ENCODE measurements at places on chromosomes 3 and 15. TPM values are rescaled to one million over a fixed set of nuclear protein-coding genes. Genes with fewer than 3 reads are reported as not detected.

DNA sequence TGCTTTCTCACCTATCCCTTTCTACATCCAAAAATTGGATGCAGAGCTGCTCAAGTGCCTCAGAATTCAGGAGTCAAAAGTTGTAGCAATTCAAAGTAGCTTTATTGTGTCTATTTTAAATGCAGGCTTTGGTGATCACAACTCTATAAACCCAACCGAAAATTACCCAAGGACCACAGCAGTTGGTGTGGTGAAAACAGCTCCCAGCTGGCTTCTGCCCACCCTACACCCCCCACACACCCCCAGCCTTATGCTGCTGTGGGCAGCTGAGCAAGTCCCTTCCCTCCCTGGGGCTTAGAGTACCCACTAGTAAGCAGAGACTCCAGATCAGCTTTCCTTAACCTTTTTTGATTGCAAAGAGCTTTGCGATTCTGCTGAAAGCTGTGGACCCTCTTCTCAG, 5.8 kb upstream of the HES1 start:
- H3K27me3 ChIP-seq = peaks cover 6% of the 10 kb centered on the region
- peaks cover 57% of the 10 kb centered on the region for H3K4me1 ChIP-seq
- DNase-seq = no peak

DNA sequence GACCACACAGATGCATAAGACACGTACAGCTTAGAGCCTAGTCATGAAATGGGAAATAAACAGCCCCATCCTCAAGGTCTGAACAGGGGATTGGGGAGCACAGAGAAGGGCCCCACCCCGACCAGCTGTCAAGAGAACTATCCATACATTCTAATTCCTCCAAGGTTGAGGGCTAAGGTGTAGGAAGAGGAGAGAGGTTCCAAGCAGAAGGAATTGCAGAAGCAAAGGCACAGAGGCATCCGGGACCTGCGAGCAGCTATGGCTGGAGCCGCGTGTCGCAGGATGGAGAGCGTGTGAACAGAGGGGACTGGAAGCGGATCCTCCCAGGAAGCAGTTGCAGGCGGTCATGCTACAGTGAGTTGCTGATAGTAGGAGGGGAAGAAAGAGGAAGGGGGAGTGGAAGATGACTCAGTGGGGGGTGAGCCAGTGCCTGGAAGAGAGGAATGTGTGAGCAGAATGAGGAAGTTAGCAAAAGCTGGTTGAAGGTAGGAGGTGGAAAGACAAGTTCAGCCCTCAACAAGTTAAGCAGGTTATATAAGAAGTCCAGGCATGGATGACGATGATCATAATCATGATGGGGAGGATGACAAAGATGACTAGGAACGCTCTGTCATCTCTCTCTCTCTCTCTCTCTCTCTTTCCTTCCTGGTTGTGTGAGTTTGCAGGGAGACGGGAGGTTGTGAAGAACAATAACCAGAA, 89.7 kb downstream of the LIPC start:
- H3K4me1 ChIP-seq = peaks cover 44% of the 10 kb centered on the region
- no peak for DNase-seq
- H3K27me3 ChIP-seq = no peaks in the 10 kb centered on the region
- H3K4me3 ChIP-seq = no peak overlapping the region
- no peak overlapping the region for H3K27ac ChIP-seq

GRCh38 chr3:167575000-167575600, 78.6 kb downstream of the WDR49 start:
- H3K27me3 ChIP-seq = no peaks in the 10 kb centered on the region
- no peaks in the 10 kb centered on the region for H3K36me3 ChIP-seq
- H3K27ac ChIP-seq = no peak overlapping the region
- no peak for DNase-seq
- H3K4me3 ChIP-seq = no peak overlapping the region

DNA sequence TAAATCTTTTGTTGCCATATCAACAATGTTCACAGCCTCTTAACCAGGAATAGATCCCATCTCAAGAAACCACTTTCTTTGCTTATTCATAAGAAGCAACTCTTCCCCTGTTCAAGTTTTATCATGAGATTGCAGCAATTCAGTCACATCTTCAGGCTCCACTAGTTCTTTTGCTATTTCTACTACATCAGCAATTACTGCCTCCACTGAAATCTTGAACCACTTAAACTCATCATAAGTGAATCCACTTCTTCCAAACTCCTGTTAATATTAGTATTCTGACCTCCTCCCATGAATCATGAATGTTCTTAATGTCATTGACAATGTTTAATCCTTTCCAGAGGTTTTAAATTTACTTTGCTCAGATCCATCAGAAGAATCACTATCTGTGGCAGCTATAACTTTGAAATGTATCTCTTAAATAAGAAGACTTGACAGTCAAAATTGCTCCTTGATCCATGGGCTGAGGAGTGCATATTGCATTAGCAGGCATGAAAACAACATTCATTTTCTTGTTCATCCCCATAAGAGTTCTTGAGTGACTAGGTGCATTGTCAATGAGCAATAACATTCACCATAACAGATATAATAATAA, 205.9 kb downstream of the DTWD1 start:
- no peaks in the 10 kb centered on the region for H3K27me3 ChIP-seq
- H3K4me3 ChIP-seq = no peak overlapping the region

DNA sequence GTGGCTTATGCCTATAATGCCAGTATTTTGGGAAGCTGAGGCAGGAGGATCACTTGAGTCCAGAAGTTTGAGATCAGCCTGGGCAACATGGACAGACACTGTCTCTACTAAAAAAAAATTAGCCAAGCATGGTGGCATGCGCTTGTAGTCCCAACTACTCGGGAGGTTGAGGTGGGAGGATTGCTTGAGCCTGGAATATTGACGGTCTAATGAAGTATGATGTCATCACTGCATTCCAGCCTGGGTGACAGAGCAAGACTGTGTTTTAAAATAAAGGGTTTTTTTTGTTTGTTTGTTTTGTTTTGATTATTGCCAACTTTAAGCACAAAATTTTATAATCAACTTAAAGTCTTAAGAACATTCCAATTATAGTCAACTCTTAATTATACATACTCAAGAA, 6.8 kb downstream of the PLSCR1 start:
- H3K27ac ChIP-seq = no peak overlapping the region
- peaks cover 25% of the 10 kb centered on the region for H3K4me1 ChIP-seq
- no peaks in the 10 kb centered on the region for H3K27me3 ChIP-seq
- DNase-seq = no peak

GRCh38 chr3:127005864-127006500, 23.1 kb downstream of the PLXNA1 start:
- peak overlapping the region; percentile 41 for H3K4me3 ChIP-seq
- no peaks in the 10 kb centered on the region for H3K36me3 ChIP-seq
- DNase-seq = no peak
- no peaks in the 10 kb centered on the region for H3K27me3 ChIP-seq
- no peaks in the 10 kb centered on the region for H3K4me1 ChIP-seq
- H3K27ac ChIP-seq = no peak overlapping the region

DNA sequence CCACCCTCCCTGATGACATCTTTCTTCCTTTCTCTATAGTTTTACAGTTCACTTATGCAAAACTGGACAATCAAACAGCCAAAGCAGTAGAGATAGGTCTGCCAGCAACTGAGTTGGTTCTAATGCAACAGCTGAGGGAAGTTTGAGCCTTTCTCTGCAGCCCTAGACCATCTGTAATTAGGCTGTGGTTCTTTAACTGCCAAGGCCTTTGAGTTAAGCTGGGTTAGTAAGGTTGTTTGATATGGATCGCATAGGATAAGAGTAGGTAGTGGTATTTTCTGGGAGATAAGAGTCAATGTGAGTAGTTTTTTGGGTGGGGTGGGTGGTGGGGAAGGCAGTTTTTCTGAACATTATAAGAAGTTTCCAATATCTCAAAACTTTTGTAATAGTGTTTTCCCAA, 3.0 kb downstream of the RPL39L start:
- H3K4me1 ChIP-seq = peaks cover 36% of the 10 kb centered on the region
- H3K27me3 ChIP-seq = no peaks in the 10 kb centered on the region
- peaks cover 8% of the 10 kb centered on the region for H3K36me3 ChIP-seq
- H3K27ac ChIP-seq = no peak overlapping the region
- H3K4me3 ChIP-seq = no peak overlapping the region

DNA sequence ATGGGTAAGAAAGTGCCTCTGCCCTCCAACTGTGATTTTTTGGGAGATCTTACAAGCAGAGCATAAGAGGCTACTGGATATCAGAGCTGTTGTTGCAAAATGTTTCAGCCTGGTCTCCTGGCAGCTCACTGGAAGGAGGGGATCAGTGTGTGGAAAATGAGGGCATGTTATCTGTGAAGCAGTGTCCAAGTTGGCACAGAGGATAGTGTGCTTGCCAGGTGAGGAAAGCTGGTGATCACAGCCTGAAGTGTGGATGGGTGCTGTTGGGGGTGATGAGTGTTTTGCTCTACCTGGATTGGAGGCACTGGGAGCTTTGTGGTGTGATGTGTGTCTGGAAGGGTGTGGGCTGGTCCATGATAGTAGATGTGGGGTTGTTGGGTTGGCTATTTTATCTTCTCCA, 69.3 kb downstream of the MCTP2 start:
- H3K36me3 ChIP-seq = peaks cover 38% of the 10 kb centered on the region
- no peak overlapping the region for H3K4me3 ChIP-seq
- H3K27me3 ChIP-seq = no peaks in the 10 kb centered on the region
- H3K4me1 ChIP-seq = peaks cover 77% of the 10 kb centered on the region

DNA sequence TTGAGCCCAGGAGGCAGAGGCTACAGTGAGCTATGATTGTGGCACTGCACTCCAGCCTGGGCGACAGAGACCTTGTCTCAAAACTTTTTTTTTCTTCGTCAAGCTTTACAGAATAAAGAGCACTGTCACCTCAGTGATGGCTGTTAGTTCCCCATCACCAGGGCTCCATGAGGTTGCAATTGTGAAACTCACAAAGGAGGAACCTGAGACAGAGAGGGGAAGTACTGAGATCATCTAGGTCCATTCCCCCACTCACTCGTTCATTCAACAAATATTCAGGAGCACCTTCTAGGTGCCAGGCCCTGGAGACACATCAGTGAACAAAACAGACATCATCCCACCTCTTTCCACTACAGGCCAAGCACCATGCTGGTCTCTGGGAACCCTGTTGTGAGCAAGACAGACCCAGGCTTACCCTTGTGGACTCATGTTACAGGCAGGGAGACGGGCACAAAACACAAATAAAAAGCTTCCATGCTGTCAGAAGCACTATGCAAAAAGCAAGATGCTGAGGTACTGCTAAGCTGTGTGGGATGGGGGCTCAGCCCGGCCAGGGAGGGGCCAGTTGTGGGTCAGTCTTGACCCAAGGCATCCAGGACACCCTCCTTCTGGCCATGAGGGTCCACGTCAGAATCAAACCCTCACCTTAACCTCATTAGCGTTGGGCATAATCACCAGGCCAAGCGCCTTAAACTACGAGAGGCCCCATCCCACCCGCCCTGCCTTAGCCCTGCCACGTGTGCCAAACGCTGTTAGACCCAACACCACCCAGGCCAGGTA, 2.1 kb upstream of the RHO start:
- peak; percentile 73 for DNase-seq
- peaks cover 21% of the 10 kb centered on the region for H3K4me1 ChIP-seq
- H3K36me3 ChIP-seq = no peaks in the 10 kb centered on the region
- peak overlapping the region; percentile 62 for H3K27ac ChIP-seq
- H3K27me3 ChIP-seq = no peaks in the 10 kb centered on the region

DNA sequence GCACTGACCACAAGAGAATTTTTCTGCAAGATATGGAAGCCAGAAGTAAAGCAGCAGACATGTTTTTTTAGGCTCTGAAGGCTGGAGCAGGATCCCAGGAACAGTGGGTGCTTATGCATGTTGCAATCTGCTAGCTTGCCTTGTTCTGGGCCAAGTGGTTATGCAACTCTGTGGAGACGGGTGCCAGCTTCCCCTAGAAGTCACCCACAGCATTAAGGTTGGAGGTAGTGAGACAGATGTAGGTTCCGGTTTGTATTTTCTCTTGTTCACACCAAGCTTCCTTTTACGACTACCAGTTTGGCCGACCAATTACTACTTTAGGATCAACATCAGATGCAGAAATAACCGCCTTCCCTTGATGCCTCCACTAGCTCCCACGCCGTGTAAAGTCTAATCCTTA, 11.1 kb downstream of the DPH3 start:
- peaks cover 1% of the 10 kb centered on the region for H3K36me3 ChIP-seq
- peaks cover 3% of the 10 kb centered on the region for H3K4me1 ChIP-seq
- no peak overlapping the region for H3K27ac ChIP-seq
- H3K27me3 ChIP-seq = no peaks in the 10 kb centered on the region
- no peak overlapping the region for H3K4me3 ChIP-seq

DNA sequence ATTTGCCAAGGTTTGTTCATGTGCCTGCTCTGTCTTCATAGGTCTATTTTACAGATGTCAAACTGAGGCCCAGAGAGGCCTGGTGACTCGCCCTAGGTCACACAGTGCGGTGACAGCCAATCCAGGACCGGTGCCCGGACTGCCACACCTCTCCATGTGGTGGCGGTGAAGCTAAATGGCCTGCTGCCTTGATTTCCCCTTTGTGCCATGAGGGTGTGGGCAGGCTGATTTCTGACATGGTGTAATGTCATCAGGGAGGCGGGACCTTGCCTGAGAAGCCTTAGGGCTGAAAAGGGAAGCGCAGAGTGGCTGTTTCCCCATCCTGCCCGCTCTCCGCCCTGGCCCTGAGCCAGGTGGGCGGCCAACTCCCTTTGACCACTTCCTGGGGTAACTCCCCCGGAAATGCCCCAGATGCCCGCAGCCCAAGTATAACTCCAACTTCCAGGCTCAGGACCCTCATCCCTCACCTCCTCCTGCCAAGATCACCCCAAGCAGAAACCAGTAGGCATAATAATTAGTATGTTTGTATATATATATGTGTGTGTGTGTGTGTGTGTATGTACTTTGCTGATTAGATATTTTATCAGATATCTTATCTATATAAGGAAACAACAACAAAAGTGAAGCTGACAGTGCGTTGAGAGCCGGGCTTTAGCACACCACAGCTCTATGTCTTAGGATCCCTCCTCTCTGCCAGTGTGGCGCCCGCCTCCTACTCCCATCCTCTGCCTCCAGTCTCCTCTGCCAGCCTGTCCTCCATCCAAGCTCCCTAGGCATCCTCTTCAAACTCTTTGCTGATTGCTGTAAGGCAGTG, 63.9 kb downstream of the IQSEC1 start:
- peak overlapping the region; percentile 91 for H3K4me3 ChIP-seq
- H3K4me1 ChIP-seq = peaks cover 97% of the 10 kb centered on the region
- DNase-seq = peak; percentile 86
- peak overlapping the region; percentile 97 for H3K27ac ChIP-seq
- H3K36me3 ChIP-seq = peaks cover 16% of the 10 kb centered on the region
- H3K27me3 ChIP-seq = no peaks in the 10 kb centered on the region

DNA sequence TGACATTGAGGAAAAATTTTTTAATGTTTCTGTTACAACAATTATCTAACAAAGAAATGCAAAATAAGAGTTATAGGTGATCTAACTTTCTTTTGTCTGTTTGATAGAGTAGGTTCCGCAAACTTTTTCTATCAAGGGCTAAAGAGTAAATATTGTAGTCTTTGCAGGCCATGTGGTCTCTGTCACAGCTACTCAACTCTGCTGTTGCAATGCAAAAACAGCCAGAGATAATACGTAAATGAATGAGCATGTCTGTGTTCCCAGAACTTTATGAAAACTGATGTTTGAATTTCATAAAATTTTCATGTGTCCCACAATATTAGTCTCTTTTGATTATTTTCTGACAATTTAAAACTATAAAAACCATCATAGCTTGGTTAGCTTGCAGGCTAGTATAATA, 73.3 kb downstream of the SLC24A1 start:
- no peaks in the 10 kb centered on the region for H3K4me1 ChIP-seq
- H3K27ac ChIP-seq = no peak overlapping the region
- peaks cover 23% of the 10 kb centered on the region for H3K36me3 ChIP-seq
- DNase-seq = no peak

TLR9 gene
- 3.8 TPM for polyA plus RNA-seq

PRRT3 gene
- polyA plus RNA-seq = 0.57 TPM

FSIP1 gene
- polyA plus RNA-seq = 0.25 TPM

FBXO40 gene
- polyA plus RNA-seq = 0.11 TPM

CCDC9B gene
- polyA plus RNA-seq = not detected

ZFYVE19 gene
- polyA plus RNA-seq = 10.1 TPM

Data from naive B cell (primary cell).